Stimulated activated CD8-positive, alpha-beta memory T cell treated with anti-CD3 and anti-CD28 coated beads, Interleukin-7, amount 100 ng/mL, for 24 hours (primary cell): ENCODE measurements at places on chromosomes 11 and 22.

- DNase-seq, result no peak
These were observed 17.1 kb downstream of the SC5D start for GRCh38 chr11:121309688-121310087.

DNA sequence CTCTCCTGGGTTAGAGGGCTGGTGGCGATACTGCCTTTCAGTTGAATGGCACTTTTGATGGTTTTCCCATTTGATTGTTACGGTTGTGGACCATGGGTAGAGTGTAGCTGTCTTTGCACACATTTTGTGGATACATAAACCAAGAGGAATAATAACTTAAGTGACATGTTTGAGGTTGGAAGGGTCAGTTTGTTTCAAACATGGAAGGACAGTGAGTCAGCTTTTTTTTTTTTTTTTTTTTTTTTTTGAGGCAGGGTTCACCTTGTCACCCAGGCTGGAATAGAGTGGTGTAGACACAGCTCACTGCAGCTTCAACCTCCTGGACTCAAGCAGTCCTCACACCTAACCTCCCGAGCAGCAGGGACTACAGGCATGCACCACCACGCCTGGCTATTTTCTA is 41.1 kb downstream of the PPFIA1 start:
- DNase-seq, result no peak

DNA sequence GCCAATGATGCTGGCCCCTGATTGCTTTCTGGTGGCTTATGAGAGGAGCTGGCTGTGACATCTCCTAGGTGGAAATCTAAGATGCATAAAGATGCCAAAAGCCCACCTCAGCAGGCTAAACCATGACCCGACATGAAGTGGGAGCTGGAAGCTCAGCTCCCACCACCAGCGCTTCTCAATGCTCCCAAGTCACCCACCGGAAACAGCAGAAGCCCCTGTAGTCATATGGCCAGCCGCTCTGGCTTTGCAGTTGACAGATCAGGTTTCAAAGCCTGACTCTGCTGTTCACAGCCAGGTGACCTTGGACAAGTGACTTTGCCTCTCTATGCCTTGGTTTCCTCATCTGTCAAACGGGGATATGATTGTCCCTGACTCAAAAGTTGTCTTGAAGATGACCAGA is 29.1 kb upstream of the ANO1 start:
- DNase-seq, result no peak

DNA sequence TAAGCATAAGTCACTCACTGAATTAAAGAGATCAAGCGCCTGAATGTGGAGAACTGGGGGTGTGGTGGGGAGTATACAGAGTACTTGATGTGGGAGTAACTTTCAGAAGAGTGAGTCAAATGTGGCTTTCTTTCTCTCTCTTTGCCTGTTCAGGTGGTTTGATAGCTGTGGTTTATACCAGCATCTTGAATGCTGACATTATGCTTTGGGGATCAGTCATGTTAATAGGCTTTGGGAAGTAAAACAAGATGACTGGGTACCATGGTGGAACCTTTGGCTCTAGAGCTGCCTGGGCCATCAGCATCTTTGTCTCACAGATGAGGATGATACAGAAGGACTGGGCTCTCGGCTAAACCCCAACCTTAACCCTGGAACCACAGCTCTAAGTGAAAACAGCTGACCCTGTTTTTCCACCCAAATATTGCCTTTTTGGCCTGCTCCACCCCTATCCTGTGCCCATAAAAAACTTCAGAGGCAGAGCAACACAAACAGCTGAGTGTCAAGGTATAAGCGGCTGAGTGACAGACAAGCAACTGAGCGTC is 58.2 kb upstream of the GNAZ start:
- DNase-seq, result no peak

DNA sequence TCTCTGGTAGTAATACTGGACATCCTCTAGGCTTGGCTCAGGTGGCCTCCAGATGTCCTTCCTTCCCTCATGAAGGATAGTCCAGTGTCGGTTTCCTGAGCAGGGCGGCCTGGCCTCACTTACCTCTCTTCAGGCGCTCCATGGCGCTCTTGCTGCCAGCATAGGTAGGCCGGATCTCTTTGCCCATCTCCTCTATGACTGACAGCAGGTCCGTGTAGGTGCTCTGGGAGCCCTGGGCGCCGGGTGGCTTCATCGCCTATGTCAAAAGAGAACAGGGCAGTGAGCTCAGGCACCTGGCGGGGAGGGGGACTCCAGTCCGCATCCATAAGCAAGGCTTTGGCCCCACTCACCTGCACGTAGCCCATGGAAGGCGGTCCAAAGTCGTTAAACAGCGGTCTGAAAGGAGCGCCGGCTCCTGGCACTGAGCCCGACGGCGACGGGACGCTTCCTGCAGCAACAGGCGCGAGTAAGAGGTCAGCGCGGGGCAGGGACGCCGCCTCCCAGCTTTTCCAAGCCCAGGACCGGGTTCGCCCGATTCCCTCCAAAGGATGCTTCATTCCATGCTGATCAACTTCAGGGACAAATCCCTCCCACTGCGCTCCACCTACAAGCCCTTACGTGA is 609 bp downstream of the CDK2AP2 start:
- no peak for DNase-seq

DNA sequence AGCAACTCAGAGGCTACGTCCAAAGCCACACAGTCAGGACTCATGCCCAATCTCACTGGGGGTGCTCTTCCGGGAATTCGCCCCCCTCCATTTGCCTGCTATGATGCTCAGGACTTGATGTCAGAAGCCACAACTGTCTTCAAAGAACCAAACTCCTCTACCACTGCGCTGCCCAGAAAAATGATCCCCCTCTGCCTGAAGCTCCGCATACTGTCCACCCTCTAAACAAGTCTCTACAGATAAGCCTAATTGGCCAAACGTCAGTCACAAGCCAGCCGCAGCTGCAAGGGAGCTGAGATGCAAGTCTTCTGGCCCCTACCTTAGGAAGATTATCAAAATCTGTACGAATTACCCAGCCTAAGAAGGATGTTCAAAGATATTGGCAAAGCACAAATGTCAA is 294.6 kb downstream of the BUD13 start:
- no peak for DNase-seq

GRCh38 chr22:35894464-35894878 is 134.2 kb downstream of the RBFOX2 start:
- DNase-seq, result no peak

DNA sequence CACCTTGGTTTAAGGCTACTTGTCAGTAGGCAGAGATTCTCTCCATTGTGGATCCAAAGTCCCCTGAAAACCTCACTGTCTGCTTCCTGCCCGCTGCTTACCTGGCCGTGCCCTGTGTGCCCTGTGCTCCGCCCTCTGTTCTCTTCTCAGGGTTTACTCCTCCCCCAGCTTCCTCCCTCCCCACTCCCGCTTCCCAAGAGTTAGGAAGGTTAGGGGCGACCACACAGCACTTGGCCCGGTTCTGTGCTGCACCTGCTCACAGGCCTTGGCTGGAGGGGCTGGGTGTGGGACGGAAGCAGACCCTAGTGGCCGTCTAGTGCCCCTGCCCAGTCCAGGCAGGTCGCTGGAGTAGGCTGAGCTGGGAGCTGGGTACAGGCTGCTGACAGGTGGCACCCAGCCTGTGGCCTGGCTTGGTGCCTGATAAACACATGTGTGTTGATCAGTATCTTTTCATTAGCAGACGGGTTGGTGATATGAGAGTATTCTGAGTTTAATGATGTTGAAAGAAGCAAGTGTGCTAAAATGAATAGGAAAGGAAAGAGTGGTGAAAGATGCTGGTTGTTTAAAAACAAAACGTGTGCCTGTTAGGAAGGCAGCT is 40.5 kb downstream of the GRAMD4 start:
- DNase-seq, result no peak

DNA sequence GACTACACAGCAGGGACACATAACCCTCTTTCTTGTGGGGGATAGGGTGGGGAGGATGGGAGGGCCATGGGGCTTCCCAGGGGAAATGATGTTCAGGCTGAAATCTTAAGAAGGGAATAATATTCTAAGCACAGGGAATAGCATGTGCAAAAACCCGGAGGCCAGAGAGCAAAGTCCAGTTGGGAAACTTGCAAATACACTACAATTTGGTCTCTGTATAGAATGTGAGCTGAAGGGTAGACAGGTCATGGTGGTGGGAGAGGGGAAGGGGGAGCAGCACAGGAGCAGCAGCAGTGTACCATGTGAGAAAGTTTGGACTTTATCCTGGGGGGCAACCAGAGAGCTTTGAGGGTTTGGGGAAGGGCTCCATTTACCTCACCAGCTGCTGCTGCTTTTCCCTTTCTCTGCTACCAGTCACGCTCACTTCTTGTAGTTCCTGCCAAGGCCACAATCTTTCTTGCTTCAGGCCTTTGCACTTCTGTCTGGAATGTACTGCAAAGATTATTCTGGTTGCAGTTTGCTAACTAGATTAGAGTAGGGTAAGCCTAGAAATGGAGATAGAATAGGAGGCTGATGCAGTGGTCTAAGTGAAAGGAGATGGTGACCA is 43.0 kb downstream of the KREMEN1 start:
- no peak for DNase-seq

- DNase-seq, result no peak
These were observed 22.0 kb upstream of the ISX start for GRCh38 chr22:35043934-35044319.

DNA sequence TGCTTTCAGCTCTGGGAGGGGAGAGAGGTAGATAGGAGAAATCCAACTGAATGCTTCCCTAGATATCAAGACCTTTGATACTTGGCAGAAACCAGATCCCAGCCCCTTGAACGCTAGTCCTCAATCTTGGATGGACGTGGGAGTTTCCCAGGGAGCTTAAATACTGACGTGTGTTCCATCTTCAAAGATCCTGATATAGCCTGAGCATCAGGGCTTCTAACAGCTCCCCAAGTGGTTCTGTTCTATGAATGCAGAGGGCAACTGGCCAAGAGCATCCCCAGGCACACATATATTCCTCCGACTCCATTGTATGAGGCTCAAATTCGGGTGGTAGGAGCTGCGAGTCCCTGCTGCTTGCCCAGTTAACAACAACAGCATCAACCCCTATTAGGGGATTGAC is 8.7 kb upstream of the ACCS start:
- no peak for DNase-seq

- no peak for DNase-seq
These were observed 12.9 kb downstream of the EED start for GRCh38 chr11:86257446-86257845.

DNA sequence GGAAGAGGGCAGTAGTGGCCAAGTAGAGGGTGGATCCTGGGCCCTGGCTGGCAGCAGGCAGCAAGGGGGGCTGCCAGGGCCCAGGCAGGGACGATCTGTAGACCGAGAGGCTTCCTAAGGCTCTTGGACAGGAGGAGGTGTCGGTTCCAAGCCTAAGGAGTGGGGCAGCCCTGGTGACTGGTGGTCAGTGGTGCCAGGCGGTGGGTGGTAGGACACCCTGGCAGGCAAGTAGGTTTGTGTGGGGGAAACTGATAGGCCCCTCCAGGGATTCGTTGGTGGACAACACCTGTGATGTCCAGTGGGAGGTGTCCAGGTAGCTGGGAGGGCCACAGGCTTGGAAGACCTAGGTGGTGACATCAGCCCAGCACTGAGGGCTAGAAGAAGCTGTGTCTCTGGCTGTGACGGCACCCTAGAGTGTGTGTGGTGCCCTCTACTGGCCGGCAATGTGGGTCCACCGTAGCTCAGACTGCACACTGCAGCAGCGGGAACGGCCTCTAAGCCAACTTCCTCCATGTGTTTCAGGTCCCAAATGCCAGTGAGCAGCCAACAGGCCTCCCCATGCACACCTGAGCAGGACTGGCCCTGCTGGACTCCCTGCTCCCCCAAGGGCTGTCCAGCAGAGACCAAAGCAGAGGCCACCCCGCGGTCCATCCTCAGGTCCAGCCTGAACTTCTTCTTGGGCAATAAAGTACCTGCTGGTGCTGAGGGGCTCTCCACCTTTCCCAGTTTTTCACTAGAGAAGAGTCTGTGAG is 9.4 kb upstream of the SAMM50 start:
- DNase-seq, result peak; percentile 56

DNA sequence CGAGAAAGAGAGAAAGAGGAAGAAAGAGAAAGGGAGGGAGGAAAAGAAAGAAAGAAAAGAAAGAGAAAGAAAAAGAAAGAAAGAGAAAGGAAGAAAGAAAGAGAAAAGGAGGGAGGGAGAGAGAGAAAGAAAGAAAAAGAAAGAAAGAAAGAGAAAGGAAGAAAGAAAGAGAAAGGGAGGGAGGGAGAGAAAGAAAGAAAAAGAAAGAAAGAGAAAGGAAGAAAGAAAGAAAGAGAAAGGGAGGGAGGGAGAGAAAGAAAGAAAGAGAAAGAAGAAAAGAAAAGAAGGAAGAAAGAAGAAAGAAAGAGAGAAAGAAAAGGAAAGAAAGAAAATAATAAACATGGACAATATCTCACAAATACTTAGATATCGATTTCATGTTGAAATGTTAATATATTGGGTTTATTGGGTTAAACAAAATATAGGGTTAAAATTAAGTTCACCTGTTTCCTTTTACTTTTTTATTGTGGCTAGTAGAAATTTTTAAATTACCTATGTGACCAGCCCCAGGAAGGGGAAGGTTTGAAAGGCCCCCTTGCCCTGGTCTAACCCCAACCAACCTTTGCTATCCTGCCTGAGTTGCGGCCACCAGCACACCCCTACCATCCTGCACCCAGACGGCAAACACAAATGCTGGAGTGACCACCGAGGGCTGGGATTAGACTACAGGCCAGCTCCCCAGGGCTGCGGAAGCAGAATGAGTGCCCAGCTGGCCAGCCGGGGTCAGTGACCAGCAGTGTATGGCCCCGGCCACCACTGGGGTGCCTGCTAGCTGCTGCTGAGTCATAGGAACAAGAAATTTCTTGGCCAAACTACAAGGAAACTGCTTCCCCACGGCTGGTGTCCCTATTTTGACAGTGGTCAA is 81.0 kb upstream of the FGF3 start:
- DNase-seq, result no peak

DNA sequence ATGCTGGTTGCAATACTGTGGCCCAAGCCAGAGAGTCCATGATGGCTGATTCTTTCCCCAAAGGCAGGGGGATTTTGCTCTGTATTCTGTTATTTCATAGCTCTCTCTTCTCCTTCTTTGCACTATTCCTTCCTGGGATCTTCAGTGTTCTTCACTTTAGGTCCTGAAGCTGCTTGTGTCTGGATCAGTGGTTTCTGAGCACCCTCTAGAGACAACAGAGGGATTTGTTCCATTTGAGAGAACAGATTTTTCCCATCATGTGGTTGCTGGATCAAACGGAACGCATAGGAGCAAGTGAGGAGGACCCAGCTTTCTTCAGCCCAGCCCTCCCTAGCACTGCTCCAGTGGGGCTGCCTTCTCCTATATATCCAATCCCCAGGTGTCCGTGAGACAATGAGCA is 68.7 kb upstream of the SYN3 start:
- no peak for DNase-seq

DNA sequence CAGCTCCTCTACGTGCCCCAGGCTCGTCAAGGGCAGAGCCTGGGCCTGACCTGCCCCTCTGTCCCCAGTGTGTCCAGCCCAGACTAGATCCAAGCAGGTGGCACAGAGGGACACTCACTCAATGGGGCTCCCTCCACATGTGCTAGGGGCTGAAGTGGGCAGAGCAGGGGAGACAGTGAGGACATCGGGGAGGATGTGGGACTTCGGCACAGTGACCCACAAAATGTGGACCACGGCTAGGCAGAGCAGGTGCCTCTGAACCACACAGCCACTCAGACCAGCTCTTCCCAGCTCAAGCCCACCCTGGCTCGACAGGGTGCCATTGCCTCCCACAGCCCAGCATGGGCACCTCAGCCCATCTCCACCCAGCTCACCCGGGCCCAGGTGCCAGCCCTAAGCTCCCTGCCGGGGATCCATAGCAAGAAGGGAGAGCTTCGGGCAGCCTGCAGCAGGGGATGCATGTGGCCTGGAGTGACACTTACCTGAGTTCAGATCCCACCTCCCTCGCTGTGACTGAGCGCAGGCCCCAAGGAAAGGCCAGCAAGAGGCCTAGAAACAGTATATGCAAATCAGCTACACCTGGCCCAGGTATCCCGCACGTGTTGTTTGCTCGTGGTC is 46.9 kb upstream of the RTL6 start:
- DNase-seq, result no peak

GRCh38 chr11:15006139-15006759 is 34.1 kb upstream of the CALCA start:
- DNase-seq, result no peak
